Hepatocyte (in vitro differentiated cells): ENCODE measurements at places on chromosomes 6 and 20. TPM values are rescaled to one million over a fixed set of nuclear protein-coding genes. Genes with fewer than 3 reads are reported as not detected.
A peak's percentile ranks its signal among the peaks of the same experiment; 100 is the strongest.

Gene ZBTB46
- polyA plus RNA-seq = 2.0 and 3.2 TPM in 2 replicates

Gene PPP1R16B
- 0.28 TPM in 1 of 2 replicates, not detected in the other for polyA plus RNA-seq

Gene RTEL1
- 14.0 and 18.3 TPM in 2 replicates for polyA plus RNA-seq

Gene ZSWIM1
- polyA plus RNA-seq = 4.7 and 5.0 TPM in 2 replicates

Gene PLCB4
- polyA plus RNA-seq = 6.4 and 12.0 TPM in 2 replicates

Gene PTGIS
- 25.4 and 27.4 TPM in 2 replicates for polyA plus RNA-seq

Gene STX11
- polyA plus RNA-seq = 0.48 and 0.84 TPM in 2 replicates

DNA sequence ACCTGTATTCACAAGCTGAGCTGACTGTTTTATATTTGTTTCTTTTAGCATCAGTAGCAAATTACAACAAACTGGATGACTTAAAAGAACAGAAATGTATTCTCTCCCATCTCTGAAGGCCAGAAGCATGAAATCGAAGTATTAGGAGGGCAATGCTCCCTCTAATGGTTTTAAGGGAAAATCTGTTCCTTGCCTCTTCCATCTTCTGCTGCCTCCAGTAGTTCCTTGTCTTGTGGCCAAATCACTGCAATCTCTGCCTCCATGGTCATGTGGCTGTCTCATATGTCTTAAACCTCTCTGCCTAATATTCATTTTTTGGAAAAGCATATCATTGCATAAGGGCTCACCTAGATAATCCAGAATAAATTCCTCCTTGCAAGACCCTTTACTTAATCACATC is 25.2 kb upstream of the ASCC3 start:
- H3K27me3 ChIP-seq = no peaks in the 10 kb centered on the region
- H3K27ac ChIP-seq = no peak overlapping the region
- H3K36me3 ChIP-seq = no peaks in the 10 kb centered on the region
- H3K4me3 ChIP-seq = no peak overlapping the region
- no peak for DNase-seq

GRCh38 chr6:25714765-25715164 is 39.8 kb upstream of the SLC17A4 start:
- no peak overlapping the region for H3K27ac ChIP-seq
- no peak overlapping the region for H3K4me3 ChIP-seq

- no peaks in the 10 kb centered on the region for H3K27me3 ChIP-seq
- H3K27ac ChIP-seq = peak overlapping the region; percentile 5
- H3K36me3 ChIP-seq = no peaks in the 10 kb centered on the region
- DNase-seq = peak; percentile 8
- H3K4me1 ChIP-seq = peaks cover 21% of the 10 kb centered on the region
Measured at GRCh38 chr6:45479834-45480751, 102.4 kb upstream of the SUPT3H start.

- no peaks in the 10 kb centered on the region for H3K36me3 ChIP-seq
- H3K27ac ChIP-seq = no peak overlapping the region
- DNase-seq = no peak
- no peaks in the 10 kb centered on the region for H3K27me3 ChIP-seq
- peaks cover 9% of the 10 kb centered on the region for H3K4me1 ChIP-seq
Measured at GRCh38 chr6:79070206-79070825, 7.7 kb downstream of the PHIP start.

GRCh38 chr6:290111-290922 is 2.0 kb upstream of the DUSP22 start:
- H3K4me1 ChIP-seq = no peaks in the 10 kb centered on the region
- no peak overlapping the region for H3K27ac ChIP-seq
- H3K36me3 ChIP-seq = no peaks in the 10 kb centered on the region
- DNase-seq = no peak

DNA sequence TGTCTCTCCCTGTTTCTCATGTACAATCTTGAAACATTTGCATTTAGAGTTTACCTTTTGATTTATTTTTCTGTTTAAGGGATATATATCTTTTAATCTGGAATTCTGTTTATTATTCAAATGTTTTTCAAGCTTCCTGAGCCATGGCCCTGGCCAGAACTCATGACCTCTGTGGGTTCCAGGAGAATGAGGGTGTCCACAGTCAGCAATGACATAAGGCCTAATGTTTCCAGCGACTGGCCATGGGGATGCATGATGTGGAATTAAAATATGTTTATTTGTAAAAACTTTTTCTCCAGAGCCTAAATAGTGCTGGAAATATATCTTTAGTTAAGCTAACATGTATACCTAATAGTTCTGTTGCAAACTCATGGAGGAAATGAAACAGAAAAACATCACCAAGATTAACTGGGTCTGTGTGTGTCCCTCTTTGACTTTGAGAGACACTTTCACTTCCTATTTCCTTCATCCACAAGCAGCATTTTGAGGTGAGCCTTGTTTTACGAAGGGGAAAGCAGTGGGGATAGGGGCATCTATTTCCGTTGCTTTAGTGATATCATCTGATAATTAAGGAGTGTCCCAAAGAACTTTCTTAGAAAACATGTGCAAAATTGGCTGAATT is 87.6 kb downstream of the SMOC2 start:
- DNase-seq = no peak
- H3K36me3 ChIP-seq = no peaks in the 10 kb centered on the region
- H3K4me3 ChIP-seq = no peak overlapping the region
- peaks cover 3% of the 10 kb centered on the region for H3K4me1 ChIP-seq

GRCh38 chr20:9087531-9088217 is 18.8 kb downstream of the PLCB4 start:
- no peak for DNase-seq
- H3K27ac ChIP-seq = no peak overlapping the region
- H3K4me1 ChIP-seq = no peaks in the 10 kb centered on the region
- H3K27me3 ChIP-seq = no peaks in the 10 kb centered on the region

GRCh38 chr6:72519871-72520270 is 102.0 kb upstream of the KCNQ5 start:
- H3K27me3 ChIP-seq = no peaks in the 10 kb centered on the region
- no peak for DNase-seq
- H3K36me3 ChIP-seq = no peaks in the 10 kb centered on the region
- H3K4me3 ChIP-seq = no peak overlapping the region

DNA sequence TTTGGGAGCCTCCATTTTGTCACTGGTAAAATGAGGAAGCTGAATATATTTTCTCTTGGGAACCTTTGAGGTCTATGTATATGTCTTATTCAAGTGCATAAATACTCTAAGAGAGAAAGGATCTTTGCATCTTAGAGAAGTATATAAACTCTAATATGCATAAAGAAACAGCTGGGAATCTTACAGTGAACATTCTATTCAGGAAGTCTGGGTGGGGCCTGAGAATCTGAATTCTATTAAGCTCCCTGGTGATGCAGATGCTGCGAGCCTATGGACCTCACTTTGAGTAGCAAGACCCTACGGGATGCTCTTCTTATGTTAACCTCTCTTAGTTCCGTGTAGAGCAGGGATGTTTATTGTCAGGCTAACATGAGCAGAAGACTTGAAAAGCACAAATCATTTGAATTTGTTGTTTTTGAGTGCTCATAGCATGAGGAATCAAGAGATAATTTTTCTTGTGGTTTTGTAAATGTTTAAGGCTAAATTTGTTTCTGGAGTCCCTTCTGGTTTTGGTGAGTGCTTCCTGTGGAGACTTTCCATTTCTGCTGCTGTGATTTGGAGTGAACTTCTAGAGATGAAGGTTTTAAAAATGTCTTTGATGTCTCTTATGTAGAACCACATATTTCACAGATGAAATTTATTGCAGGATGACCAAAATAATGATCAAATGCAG is 281.2 kb upstream of the JAG1 start:
- H3K4me1 ChIP-seq = peaks cover 7% of the 10 kb centered on the region
- no peak overlapping the region for H3K4me3 ChIP-seq
- DNase-seq = no peak
- H3K36me3 ChIP-seq = no peaks in the 10 kb centered on the region

DNA sequence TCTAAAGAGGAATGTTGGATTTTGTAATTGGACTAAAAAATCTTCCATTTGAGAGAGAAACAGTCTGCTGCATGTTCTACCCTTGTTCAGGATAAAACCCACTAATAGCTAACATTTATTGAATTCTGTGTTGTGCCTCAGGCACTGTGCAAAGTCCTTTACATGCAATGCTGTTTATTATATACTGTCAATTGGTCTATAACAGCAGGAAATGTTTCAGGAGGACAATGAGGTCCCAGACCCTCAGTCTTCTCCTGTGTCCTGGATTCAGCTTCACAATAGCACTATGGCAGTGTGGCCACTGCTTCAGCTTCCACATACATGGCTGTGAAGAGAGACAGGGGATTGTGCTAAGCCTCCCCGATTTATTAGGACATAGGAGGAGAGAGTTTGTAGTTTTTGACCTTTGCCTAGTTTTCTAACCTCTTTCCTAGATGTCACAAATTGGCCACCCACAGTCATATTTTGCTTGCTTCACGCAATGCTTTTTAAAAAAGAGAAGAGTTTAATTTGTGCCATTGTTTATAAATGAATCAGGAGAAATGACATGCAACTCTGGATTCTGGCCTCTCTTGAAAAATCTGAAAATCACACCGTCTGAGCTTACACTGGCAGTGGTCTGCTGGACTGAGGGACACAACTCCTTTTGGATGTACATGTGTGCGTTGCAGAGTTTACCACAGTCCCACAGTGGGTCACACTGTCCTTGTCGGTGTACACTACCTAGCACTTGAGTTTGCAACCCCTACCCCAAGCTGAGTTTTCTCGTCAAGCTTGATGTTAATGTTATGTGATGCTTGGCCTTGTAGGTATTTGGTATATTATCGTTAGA is 11.3 kb downstream of the PTPN1 start:
- no peak overlapping the region for H3K4me3 ChIP-seq
- peak overlapping the region; percentile 42 for H3K27ac ChIP-seq
- H3K4me1 ChIP-seq = peaks cover 43% of the 10 kb centered on the region
- DNase-seq = no peak
- H3K27me3 ChIP-seq = no peaks in the 10 kb centered on the region

DNA sequence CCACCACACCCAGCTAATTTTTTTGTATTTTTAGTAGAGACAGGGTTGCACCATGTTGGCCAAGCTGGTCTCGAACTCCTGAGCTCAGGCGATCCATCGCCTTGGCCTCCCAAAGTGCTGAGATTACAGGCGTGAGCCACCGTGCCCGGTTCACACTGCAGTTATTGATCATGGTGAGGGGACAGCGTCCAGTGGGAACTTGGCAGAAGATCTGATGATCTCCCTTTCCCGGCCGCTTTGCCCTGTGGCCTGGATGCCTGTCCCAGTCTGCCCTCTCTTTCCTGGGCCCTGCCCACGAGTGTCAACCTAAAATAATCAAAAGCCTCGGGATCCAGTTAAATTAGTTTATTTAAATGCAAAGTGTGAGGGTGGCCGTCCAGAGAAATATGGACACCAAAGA is 42.2 kb downstream of the CPNE5 start:
- no peaks in the 10 kb centered on the region for H3K27me3 ChIP-seq
- peaks cover 7% of the 10 kb centered on the region for H3K4me1 ChIP-seq
- DNase-seq = no peak
- H3K4me3 ChIP-seq = no peak overlapping the region

DNA sequence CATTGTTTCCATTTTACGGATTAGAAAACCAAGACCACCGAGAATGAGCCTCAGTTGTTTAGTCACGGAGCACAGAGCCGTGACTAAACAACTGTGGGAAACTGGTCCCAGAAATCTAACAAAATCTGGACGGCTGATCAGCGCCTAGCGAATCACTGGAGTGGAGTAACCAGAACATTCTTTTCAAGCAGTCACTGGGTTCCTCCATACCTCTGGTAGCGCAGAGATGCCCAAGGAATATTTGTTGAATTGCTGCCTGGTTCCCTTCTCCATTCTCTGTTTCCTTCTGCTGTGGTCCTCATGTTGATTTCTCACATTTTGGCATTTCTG is 62.0 kb downstream of the GPX5 start:
- H3K36me3 ChIP-seq = no peaks in the 10 kb centered on the region
- no peaks in the 10 kb centered on the region for H3K27me3 ChIP-seq
- DNase-seq = peak; percentile 10
- H3K27ac ChIP-seq = peak overlapping the region; percentile 92
- H3K4me1 ChIP-seq = peaks cover 21% of the 10 kb centered on the region
- H3K4me3 ChIP-seq = peak overlapping the region; percentile 66

GRCh38 chr6:110353457-110354001 is 4.6 kb downstream of the METTL24 start:
- peak overlapping the region; percentile 41 for H3K27ac ChIP-seq
- H3K36me3 ChIP-seq = no peaks in the 10 kb centered on the region
- H3K4me3 ChIP-seq = no peak overlapping the region

GRCh38 chr6:20364327-20364726 is 37.4 kb upstream of the E2F3 start:
- no peak overlapping the region for H3K27ac ChIP-seq
- H3K4me3 ChIP-seq = no peak overlapping the region

GRCh38 chr6:134732763-134733162 is 217.1 kb downstream of the ALDH8A1 start:
- H3K36me3 ChIP-seq = no peaks in the 10 kb centered on the region
- no peaks in the 10 kb centered on the region for H3K27me3 ChIP-seq
- H3K4me3 ChIP-seq = no peak overlapping the region

GRCh38 chr20:22232473-22232872 is 351.9 kb downstream of the FOXA2 start:
- H3K4me1 ChIP-seq = no peaks in the 10 kb centered on the region
- no peak overlapping the region for H3K4me3 ChIP-seq
- H3K27ac ChIP-seq = no peak overlapping the region
